ENCODE measurements at places on chromosomes 5 and 9. TPM values are rescaled to one million over a fixed set of nuclear protein-coding genes. Genes with fewer than 3 reads are reported as not detected.

The IFNA13 gene
- not detected for total RNA-seq

The ANKS6 gene
- total RNA-seq: 10.6 TPM

The IL17B gene
- total RNA-seq: not detected

The RASGRF2 gene
- total RNA-seq: 25.6 TPM

The PLAC8L1 gene
- not detected for total RNA-seq

The TRIM14 gene
- 22.6 TPM for total RNA-seq

The GDA gene
- total RNA-seq: not detected

The ANKRD31 gene
- 0.84 TPM for total RNA-seq

The FRMD3 gene
- total RNA-seq: 0.33 TPM

The NTRK2 gene
- not detected for total RNA-seq

The ANKRD18A gene
- total RNA-seq: 0.90 TPM

The SHISAL2B gene
- not detected for total RNA-seq

The DEPDC1B gene
- total RNA-seq: 0.27 TPM

The RFESD gene
- total RNA-seq: 1.7 TPM

The ADAMTS2 gene
- total RNA-seq: not detected

The SLC36A3 gene
- total RNA-seq: not detected

The SH2D3C gene
- total RNA-seq: 6.4 TPM

The INSL6 gene
- not detected for total RNA-seq

The PTPRD gene
- not detected for total RNA-seq

The DUSP1 gene
- 767 TPM for total RNA-seq

The SNX24 gene
- 0.33 TPM for total RNA-seq

The PCSK1 gene
- not detected for total RNA-seq

The ACTBL2 gene
- not detected for total RNA-seq

The CPEB4 gene
- 24.3 TPM for total RNA-seq

The LCN9 gene
- not detected for total RNA-seq

The MLANA gene
- total RNA-seq: not detected

The GPR151 gene
- total RNA-seq: not detected

The SPINK9 gene
- total RNA-seq: not detected

The N4BP3 gene
- 17.9 TPM for total RNA-seq

The SLC6A7 gene
- not detected for total RNA-seq

The TRIM36 gene
- total RNA-seq: not detected

The SLC45A2 gene
- total RNA-seq: not detected

The TEX48 gene
- not detected for total RNA-seq

The TMEM215 gene
- total RNA-seq: not detected

The ABCA1 gene
- 11.2 TPM for total RNA-seq

The GARNL3 gene
- total RNA-seq: 0.72 TPM

The PIP5K1B gene
- total RNA-seq: 0.43 TPM
